NCI-H524 (cell line): ENCODE measurements at places on chromosomes 5 and 9.
A peak's percentile ranks its signal among the peaks of the same experiment; 100 is the strongest.

DNA sequence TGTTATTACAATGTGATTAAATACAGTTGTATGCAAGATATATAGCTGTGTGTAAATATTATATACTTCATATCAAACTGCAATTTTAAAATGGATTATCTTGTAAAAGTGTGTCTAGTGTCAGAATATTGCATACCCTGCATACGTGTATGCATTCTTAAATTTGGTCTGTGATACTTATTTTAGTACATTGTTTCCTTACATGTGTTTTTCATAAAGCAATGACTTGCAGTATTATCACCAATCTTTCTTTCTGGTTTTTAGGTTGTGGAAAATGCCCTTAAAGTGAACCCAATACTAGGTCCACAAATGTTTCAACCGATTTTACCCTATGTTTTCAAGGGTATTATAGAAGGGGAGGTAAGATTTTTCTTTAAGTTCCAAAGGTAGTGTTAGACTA is 28.5 kb upstream of the LRRC70 start:
- no peak for DNase-seq

DNA sequence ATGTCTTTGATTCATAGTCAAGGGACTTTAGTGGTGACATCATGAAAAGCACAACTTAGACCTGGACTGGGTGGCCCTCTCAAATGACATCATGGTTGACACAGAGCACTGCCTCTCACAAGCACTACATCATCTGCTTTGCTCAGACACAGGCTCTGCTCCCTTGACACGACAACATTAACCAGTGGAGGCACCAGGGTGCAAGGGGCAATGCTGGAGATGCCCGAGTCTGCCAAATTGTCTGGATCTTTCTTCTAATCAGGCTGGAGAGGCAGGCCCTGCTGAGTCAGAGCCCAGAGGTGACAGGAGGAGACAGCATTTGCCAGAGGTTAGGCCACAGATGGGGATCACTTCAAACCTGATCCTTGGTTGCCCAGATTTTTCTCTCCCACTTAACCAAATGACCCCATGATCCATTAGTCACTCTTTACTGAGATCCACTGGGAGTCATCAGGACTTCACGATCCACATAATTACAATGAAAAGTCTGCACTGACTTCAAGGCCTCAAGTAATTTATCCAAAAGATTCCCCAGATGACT is 174.4 kb downstream of the SLIT3 start:
- no peak for DNase-seq

- no peak for DNase-seq
Measured at GRCh38 chr5:109865637-109866036, 175.9 kb downstream of the MAN2A1 start.

DNA sequence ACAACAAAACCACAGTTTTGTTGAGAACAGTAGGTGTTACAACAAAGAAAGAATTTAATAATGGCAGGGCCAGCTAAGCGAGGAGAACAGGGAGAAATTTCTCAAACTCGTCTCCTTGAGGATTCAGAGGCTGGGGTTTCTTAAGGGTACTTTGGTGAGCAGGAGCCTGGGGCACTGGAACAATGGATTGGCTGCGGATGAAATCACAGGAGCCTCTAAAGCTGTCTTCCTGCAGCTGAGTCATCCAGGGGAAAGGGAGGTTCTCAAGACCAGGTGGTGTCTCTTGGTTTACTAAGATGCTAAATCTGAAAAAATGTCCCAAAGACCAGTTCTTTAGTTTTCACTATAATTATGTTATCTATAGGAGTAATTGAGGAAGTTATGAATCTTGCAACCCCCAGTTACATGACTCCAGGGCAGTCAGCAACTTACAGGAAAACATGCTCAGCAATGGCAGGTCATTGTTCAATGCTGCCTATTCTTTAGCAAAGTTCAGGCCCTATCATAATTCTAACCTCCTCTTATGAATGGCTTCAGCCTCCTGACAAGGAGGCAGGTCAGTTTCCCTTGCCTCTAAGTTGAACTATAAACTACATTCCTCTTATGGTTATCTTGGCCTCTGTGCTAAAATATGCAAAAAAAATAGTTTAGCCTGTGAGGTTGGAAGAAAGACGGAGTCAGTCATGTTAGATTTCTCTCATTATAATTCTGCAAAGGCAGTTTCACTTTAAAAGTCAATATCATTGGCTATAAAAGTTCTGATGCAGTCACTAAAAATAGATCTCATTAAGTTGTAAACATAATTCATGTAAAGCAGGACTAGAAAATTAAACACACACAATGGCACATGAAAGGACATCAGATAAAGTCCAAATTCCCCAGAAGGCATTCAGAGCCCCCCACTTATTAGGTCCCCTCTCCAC is 63.3 kb upstream of the CKS2 start:
- DNase-seq = no peak

DNA sequence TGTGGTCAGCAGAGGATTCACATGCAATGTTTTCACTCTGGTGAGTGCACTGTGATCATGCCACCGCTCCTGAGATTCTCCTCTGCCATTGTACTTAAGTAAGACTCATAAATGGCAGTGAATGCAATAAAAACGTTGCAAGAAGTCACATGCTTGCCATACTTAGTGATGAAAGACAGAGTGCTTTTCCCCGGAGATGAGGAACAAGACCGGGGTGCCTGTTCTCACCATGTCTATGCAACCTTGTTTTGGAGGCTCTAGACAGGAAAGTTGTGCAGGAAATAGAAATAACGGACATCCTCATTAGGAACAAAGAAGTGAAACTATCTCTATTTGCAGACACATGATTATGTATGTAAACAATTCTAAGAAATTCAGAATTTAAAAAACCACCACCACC is 84.7 kb upstream of the IRX2 start:
- DNase-seq = no peak

- no peak for DNase-seq
Measured at GRCh38 chr5:159515909-159516415, 185.7 kb upstream of the IL12B start.

- no peak for DNase-seq
Measured at GRCh38 chr5:15283076-15283475, 216.9 kb upstream of the FBXL7 start.

DNA sequence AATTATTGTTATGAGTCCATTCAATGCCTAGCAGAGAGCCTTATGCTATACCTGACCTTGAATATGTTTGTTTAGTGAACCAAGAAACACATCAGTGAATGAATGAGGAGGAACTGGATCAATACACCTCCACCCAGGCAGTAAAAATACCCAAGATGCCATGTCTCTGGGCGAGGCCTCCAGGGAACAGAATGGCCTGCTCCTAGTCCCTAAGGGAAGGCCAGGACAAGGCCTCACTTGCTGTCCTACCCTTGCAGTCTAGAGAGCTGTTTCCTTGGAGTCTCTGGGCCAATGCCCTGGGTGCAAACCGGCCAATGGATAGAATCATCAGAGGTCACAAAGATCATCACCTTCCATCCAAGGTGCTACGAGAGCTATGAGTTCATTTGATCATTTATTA is 26.1 kb downstream of the TNIP1 start:
- DNase-seq = no peak

GRCh38 chr9:32706004-32706724 is 70.7 kb upstream of the TAF1L start:
- DNase-seq = no peak

- DNase-seq = no peak
Measured at GRCh38 chr5:39013938-39014337, 60.3 kb downstream of the RICTOR start.

DNA sequence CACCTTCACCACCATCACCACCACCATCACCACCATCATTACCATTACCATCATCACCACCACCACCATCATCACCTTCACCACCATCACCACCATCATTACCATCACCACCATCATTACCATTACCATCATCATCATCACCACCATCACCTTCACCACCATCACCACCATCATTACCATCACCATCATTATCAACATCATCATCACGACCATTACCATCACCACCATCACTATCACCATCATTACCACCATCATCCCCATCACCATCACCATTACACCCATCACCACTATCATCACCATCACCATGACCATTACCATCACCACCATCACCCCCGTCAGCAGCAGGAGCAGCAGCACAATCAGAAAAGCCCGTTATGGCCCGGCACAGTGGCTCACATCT is 89.1 kb downstream of the STK10 start:
- no peak for DNase-seq

- DNase-seq = no peak
Measured at GRCh38 chr5:143491646-143492045, 88.2 kb upstream of the NR3C1 start.

- DNase-seq = peak; percentile 23
Measured at GRCh38 chr5:149959406-149960236, 937 bp upstream of the SLC26A2 start.

GRCh38 chr5:150206098-150206778 is 16.4 kb downstream of the SLC6A7 start:
- no peak for DNase-seq
